Ascending aorta (tissue), 2 donors: ENCODE measurements at places on chromosomes 2 and 18.
A peak's percentile ranks its signal among the peaks of the same experiment; 100 is the strongest.

GRCh38 chr2:196601430-196602306 is 37.8 kb upstream of the CCDC150 start:
- peak; percentile 91 for DNase-seq

- no peak for DNase-seq
These were observed 23.7 kb upstream of the DNAH6 start for GRCh38 chr2:84492571-84492970.

DNA sequence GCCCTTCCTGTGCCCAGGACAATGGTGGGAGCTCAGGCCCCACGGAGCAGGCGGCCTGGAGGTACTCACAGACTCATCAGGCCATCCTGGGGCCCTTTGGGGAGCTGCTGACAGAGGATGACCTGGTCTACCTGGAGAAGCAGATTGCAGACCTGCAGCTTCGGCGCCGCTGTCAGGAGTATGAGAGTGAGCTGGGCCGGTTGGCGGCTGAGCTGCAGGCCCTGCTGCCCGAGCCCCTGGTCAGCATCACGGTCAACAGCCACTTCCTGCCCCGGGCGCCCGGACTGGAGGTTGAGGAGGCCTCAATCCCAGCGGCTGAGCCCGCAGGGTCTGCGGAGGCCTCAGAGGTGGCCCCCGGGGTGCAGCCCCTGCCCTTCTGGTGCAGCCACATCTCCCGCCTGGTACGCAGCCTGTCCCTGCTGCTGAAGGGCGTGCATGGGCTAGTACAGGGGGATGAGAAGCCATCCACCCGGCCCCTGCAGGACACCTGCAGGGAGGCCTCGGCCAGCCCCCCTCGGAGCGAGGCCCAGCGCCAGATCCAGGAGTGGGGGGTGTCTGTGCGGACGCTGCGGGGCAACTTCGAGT is 8.3 kb upstream of the KLHL30 start:
- no peak for DNase-seq

DNA sequence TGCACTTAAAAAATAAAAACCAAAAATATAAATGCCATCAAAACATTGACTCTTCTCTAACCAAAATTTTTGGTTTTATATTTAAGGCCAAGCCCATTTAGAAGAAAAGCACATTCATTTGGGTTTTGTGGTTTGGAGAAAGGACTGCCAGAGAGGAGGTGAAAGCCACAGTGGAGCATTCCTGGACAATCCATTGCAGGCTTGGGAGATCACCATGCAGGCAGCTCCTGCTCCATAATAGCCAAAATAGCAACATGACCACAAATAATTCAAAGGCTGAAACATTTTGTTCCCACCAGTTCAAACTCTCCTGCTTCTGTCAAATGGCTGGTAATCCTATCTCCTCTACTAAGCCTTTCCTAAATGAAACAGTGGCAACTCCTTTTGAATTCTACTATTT is 73.5 kb downstream of the GALNT3 start:
- DNase-seq, result no peak

DNA sequence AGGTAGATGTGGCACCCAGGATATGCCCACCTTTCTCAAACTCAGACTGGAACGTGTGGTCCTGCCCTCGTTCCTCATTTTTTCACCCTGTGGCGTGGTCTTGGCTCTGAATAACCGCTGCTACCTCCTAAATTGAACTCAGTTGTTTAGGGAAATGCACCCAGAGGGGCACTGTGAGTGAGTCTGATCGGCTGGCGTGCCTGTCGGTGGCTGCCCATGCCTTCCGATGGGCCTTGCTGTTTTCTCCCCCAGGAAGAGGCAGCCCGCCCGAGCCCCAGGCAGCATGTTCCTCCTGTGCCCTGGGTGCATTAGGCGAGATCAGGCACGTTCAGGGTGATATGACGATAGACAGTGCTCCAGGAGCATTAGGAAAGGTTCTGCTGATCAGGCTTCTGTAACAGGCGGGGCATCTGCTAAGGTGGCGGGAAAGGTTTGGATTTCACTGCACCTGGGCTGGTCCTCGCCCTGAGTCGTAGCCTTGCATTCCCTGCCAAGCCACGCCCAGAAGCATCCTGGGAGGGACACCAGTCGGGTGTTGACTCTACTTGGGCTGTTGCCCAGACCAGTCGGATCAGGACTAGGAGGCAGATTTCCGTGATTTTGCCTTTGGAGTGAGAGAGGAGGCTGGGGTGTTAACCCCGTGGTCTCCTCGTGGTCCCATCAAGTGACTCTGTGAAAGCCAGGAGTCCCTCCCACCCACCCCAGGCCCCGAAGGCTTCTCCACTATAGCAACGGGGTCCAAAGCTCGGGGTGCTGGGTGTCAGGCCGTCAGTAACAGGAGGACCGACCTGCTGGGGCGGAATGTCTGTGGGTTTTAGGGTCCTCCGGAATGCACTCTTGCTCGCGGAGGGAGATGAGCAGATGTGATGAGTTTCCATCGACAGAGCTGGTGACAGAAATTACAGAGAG is 75.1 kb downstream of the SH3BP4 start:
- no peak for DNase-seq

- DNase-seq, result no peak
These were observed 236.5 kb downstream of the DYM start for GRCh38 chr18:49223837-49224529.

- DNase-seq, result no peak
These were observed 47.4 kb upstream of the RAPH1 start for GRCh38 chr2:203582468-203582867.

DNA sequence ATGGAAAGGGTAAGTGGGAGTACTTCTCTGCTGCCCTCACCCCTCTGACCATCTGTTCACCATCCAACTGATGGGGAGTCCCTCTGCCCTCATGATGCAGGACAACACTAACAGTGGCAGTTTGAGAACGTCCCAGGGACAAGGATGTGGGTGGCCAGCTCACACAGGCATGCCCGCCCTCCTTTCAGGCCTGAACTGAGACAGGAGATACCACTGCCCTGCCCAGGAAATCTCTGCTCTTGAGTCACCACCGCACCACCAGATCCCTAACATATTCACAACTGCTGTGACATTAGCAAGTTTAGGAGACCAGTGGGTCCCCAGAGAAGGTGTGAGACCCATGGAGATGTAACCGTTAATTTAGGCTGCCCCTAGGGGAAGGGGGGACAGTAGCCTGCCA is 66.2 kb downstream of the TRAPPC8 start:
- DNase-seq, result no peak

DNA sequence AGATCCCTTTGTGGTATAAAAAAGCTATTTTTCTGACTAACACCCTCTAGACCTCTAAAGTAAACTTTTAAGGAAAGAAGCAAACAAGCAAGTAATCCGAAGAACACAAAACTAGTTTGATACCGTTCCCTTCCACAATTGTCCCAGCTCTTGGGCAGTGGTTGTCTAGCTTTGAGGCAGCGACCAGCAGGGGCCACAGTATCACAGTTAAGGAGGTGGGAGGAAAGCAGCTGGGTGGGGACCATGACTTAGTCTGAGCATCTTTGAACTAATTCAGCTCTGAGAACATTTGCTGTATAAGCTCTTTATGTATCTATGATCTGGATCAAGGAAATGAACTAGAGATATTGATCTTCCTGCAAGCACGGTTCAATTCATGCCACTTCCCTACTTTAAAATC is 51.0 kb downstream of the SF3B1 start:
- DNase-seq, result no peak

GRCh38 chr2:4190548-4190947 is 487.2 kb downstream of the DCDC2C start:
- no peak for DNase-seq

- DNase-seq, result no peak
These were observed 12.3 kb downstream of the CRIM1 start for GRCh38 chr2:36367895-36368353.

- DNase-seq, result no peak
These were observed 2.0 kb downstream of the LYPD6B start for GRCh38 chr2:149040451-149040850.

DNA sequence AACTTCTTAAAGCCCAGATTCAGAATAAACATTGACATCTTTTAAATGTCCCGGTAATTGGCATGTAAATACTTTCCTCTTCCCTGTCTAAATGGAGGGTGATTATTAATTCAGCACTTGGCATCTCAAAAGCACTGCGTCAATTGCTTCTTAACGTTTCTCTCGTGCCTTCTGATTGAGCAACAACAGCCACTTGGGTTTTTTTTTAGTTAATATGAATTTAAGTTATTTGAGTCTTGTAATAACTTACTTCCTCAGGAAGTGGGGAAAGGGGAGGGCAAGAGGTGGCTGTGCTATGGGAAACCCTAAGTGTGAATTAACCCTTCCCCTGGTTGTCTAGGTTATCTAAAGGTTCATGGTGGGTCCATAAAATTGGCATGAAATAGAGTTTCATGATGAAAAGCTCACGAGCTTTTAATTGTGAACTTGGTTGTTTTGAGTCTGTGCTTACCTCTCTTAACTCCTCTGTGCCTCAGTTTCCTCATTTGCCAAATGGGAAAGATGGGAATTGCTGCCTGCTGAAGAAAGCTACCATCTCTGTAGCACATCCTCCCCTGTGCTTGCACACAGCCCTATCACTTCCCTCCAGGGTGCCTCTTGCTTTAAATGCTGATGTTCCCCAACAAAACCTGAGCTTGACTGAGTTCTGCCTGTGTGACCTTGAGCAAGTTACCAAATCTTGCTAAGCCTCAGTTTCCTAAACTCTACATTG is 126.3 kb upstream of the BCL2L11 start:
- DNase-seq, result no peak

GRCh38 chr2:83615511-83615910 is 843.6 kb downstream of the SUCLG1 start:
- no peak for DNase-seq

- no peak for DNase-seq
These were observed 544 bp upstream of the AGFG1 start for GRCh38 chr2:227471412-227471811.

DNA sequence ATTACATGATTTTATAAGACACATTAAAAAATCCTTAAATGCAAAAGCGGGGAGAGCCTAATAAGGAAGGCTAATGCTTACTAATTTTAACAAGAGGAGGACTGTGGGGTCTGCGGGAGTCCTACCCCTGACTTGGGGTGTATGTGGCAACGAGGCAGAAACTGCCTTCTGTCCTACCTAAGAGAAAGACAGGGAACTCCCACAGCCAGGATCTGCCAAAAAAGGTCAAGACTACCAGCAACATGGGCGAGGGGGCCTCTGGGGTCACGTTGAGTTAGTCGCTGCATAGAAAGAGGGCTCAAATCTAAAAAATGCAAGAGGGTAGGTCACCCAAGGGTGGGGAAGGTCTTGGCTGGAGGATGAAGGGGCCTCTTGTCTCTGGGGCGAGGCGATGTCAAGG is 529 bp upstream of the AMER3 start:
- no peak for DNase-seq

- no peak for DNase-seq
These were observed 251.9 kb upstream of the ZNF804A start for GRCh38 chr2:184346338-184346862.

DNA sequence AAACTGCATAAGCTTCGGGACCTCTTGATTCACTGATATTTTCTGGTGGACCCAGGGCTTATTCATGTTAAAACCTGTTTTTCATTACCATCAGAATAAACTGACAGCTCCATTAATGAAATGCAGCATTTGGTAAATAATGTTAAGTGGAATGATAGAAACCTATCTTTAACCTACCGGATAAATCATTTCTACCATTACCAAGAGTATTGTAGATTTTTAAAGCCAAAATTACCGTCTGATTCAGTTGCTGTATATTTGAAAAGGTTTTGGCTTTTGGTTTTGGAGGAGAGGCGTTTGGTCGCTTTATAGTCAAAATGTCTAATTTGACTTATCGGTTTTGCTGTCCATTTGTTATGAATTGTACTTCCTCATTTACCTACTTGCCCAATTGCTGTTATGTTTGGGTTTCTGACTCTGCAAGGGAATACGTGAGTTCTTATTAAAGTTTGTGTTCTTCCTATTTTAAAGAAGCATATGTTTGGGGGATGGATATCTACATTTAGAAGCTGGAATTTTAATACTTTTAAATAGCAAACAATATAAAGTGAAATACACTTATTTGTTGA is 1.0 kb upstream of the CUL3 start:
- no peak for DNase-seq

GRCh38 chr2:43417300-43417699 is 178.5 kb downstream of the THADA start:
- no peak for DNase-seq

DNA sequence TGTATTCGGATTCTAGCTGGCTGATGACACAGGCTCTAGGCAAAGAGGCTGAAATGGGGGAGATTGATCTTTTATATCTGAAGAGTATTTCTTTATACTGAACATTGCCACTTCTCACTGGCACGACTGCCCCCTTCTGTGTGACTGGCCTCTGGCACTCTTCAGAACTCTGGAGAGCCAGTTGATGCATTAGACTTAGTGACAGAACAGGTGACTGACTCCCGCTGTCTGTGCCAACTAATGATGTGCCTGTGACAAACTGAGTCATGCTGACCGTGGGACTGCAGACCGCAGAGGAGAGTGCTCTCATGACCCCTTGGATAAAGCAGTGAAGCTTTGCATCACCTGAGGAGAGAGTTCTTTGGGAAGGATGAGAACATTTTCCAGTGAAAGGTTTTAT is 14.4 kb downstream of the MGAT5 start:
- no peak for DNase-seq

- DNase-seq, result no peak
These were observed 2.8 kb upstream of the LCLAT1 start for GRCh38 chr2:30444273-30444672.

DNA sequence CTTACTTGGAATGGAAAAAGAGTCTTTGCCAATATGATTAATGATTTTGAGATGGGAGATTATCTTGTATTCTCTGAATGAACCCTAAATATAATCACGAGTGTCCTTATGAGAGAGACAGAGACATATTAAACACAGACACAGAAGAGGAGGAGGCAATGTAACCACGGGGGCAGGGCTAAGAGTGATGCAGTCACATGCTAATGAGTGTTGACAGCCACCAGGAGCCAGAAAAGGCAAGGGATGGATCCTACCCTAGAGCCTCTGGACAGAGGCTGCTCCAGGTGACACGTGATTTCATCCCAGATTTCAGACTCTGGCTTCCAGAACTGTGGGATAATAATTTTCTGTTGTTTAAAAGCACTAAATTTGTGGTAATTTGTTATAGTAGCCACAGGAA is 679.6 kb downstream of the MBD2 start:
- DNase-seq, result no peak

GRCh38 chr2:24859968-24860600 is 60.0 kb downstream of the ADCY3 start:
- DNase-seq, result no peak

- DNase-seq, result no peak
These were observed 259.1 kb downstream of the GALNT13 start for GRCh38 chr2:154130821-154131220.

- no peak for DNase-seq
These were observed 17.6 kb upstream of the GRP start for GRCh38 chr18:59202258-59202820.
